Anterior cingulate cortex (tissue), 58 donors: ENCODE measurements at places on chromosomes 6 and 20.

DNA sequence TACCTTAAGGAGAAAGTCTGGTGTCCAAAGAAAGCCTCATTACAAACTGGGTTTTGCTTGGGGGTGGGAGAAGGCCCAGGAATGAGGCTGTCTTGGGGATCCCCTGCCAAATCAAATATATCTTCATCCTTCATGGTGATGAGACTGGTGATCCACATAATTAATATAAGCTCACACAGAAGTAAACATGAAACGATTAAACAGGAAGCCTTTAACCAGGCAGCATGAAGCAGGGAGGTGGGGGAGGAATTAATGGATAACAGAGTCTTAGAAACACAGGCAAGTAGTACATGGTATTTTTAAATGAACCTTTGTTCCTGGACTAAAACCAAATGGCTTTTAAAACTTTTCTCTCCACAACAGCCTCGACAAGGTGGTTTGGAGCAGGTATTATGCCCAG, 437.5 kb downstream of the TFAP2A start:
- DNase-seq = no peak

DNA sequence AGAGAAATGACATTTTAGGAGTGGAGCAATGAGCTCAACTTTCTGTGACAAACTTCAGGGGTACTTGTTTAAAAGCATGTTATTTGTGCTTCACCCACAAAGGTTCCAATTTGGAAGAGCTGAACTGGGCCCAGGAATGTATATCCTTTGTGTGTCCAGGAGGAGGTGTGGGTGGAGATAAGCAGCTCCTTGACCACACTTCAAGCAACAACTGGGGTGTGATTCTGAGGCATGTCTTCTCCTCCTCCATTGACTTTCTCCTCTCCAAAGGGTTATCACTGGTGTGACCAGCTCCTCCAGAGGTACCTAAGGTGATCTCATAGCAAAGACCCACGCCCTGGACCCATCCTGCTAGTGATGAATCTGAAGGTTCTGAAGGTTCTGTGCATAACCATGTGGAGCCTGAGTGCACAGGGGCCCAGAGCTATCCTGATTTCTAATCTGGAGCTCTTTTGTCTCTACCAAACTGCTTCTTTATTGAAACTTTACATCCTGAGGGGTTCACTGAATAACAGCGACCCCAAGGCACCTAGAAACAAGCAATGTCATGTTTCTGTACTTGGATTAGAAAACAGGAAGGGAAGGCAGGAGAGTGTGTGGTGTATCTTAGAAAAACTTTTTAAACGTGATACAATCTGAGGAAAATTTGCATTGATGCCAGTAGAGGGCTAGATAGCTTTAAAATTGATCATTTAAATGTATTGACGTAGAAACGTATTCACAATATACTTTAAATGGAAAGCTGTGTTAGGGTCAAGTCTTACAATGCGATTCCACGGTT, 60.9 kb upstream of the CD93 start:
- no peak for DNase-seq

DNA sequence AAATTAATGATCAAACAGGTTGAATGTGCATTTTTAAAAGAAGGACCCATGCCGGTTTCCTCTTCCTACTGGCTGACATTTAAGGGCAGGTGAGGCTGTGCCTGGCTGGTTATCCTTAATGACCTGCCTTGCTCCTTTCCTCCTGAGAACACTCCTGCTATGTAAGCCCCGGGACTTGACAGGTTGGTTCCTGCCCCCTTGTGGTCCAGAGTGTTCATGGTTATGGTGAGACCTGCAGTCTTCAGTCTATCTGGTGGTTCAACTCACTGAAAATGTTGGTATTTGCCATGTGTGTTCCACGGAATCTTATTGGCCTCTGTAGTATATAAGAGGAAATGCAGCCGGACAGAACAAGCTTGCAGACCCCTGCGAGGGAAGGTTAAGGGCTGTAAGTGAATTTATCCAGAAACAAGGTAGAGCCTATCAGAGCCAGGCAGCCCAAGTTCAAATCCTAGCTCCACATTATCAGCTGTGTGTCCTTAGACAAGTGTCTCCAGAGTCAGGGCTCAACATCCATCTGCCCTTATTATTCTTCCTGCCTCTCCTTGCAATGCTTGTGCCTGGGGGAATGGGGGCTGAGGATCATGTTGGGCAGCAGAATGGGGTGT, 5.2 kb upstream of the BPIFA3 start:
- peak; percentile 16 for DNase-seq

DNA sequence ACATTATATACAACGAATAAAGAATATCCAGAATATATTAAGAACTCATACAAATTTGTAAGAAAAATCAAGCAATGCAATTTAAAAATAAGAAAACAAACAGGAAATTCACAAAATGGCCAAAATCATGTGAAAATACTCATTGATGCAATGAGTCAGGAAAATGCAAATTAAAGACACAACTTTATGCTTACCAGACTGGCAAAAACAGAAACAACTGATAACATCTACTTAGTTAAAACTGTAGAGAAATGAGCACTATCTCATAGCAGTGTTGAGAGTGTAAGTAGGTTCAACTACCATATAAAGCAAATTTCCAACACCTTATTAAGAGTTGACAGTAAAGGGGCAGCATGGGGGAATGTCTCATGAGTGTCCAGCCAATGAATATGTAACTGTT, 62.3 kb downstream of the SYCP2 start:
- DNase-seq = no peak

DNA sequence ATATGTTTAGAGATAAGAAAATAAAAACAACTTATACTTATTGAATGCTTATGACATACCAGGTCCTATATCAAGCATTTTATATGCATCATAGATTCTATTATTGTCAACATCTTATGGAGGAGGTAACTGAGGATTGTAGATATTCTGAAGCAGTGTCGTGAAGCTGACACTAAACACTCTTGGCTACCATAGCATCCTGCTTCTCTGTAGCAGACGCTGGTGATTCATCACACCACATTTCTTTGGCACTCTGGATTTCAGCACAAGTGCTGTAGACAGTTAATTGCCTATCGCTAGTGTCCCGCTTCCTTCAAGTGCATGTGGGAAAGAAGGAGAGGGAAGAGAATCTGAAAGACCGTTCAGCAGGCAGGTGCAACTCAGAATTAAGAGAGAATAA, 317.1 kb downstream of the PLCB1 start:
- DNase-seq = no peak

GRCh38 chr6:136440203-136440602, 110.0 kb downstream of the MAP7 start:
- DNase-seq = no peak

- DNase-seq = no peak
Measured at GRCh38 chr20:5474646-5475550, 158.1 kb upstream of the PROKR2 start.

- DNase-seq = no peak
Measured at GRCh38 chr6:22132656-22133055, 164.2 kb downstream of the PRL start.

DNA sequence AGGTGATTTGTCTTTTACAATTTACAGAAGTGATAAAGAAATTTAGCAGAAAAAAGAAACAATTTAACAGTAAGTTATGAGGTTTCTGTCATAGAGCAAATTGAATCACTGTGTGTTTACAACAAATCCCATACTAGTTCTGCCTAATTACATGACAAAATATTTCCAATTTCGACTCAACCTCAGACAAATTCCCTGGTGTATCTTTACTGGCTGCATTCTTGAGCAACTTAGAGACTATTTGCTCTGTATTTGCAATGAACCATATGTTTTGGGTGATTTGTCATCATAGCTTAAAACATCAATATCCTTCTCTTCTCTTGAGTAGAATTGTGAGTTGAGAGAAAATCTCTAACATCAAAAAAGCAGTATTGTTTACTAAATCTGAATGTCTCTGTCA, 128.7 kb downstream of the SIM1 start:
- DNase-seq = no peak

GRCh38 chr20:38167851-38168760, 3.0 kb upstream of the TGM2 start:
- DNase-seq = no peak

DNA sequence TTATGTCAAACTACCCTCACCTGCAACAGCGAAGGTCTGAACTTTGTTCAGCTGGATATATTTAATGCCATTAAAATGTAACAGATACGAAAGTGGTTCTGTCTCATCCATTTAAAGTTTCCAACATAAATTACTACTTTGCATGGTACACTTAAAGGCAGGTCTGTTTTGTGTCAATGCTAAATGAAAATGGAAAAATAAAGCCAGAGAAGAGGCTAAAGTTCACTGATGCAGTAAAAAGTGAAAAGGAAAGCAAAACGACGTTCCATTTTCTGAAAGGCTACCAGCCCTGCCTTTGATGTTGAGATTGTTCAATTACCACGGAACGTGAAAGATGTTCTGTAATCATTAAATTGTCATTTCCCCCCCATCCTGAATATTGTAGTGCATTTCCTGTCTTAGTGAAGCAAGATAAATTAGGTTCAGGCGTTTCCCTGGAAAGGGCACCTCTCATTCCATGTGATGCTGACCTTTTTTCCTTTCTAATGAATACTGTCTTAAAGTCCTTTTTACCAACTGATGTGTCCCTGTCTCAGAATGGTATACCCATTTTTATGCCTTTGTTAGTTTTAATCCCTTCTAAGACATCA, 334.7 kb upstream of the JAG1 start:
- DNase-seq = no peak

GRCh38 chr6:17167327-17167979, 65.6 kb downstream of the STMND1 start:
- no peak for DNase-seq

DNA sequence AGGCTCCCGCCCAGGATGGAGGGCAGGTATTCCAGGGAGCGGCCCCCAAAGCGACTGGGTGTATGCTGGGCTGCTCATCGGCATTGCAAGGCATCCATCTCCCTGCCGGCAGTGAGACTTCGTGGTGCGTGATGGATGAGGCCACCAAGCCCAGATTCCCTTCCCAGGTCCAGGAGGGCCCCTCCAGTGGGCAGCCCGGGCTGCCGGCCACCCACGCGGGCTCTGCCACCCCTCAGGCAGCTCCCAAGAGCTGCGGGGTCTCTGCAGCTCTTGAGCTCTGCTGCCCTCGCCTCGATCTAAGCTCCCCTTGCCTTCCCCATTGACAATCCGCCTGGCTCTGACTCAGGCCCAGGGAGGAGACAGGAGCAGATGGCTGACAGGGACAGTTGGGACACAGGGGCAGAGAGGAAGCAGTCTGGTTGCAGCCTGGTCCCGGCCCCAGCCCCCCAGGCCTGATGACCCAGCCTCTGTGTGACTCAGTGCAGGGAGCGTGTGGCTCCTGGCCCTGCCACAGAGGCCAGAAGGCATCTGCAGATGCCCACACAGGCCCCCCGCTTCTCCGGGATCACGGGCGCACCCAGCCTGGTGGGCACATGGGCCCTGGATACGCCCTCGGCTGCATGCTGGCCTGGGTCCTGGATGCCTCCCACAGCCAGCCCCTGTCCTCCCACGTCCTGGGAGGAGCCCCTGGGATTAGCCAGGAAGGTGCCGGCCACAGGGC, 33.0 kb downstream of the SLCO4A1 start:
- no peak for DNase-seq

- DNase-seq = no peak
Measured at GRCh38 chr6:42911171-42912021, 4.5 kb upstream of the PTCRA start.

GRCh38 chr20:25310921-25311728, 63.2 kb downstream of the PYGB start:
- DNase-seq = no peak

DNA sequence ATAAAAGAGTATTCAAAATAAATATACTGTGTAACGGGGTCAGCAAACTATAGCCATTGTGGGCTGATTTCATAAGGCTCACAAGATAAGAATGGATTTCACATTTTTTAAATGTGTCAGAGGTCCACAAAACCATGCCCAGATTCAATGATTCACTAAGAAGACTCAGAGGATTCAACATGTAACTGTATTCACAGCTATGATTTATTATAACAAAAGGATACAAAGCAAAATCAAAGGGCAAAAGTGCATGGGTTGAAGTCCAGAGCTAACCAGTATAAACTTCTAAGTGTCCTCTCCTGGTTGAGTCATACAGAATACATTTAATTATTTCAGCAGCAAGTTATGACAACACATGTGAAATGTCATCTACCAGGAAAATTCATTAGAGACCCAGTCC, 49.2 kb downstream of the TBC1D32 start:
- no peak for DNase-seq

DNA sequence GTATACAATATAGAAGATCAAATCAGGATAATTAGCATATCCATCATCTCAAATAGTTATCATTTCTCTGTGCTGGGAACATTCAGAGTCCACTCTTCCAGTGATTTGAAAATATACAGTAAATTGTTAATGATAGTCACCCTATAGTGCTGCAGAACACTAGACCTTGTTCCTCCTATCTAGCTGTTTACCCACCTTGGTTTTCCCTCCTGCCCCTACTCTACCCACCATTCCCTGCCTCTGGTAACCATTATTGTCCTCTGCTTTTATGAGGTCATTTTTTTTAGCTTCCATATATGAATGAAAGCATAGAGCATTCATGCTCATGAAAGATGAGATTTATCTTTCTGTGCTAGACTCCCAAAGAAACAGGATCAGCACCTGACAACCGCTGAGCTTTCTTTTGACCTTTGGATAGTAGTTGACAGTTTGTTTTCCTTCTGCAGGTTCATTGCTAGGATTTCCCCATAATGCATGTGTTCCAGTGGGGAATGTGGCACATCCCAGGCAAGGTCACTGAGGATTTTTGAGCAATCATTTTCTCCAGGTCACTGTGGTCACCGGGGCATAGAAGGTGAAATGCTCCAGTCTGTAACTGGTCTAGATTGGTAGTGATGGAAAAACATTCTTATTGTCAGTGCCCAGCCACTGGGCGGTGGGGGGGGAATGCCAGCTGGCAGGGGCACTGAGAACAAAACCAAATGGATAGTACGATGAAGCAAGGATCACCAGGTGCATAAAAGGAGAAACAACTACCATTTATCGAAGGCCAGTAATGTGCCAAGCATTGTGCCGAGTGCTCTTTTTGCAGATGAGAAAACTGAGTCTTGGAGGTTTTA, 33.6 kb upstream of the BCAS1 start:
- DNase-seq = no peak

DNA sequence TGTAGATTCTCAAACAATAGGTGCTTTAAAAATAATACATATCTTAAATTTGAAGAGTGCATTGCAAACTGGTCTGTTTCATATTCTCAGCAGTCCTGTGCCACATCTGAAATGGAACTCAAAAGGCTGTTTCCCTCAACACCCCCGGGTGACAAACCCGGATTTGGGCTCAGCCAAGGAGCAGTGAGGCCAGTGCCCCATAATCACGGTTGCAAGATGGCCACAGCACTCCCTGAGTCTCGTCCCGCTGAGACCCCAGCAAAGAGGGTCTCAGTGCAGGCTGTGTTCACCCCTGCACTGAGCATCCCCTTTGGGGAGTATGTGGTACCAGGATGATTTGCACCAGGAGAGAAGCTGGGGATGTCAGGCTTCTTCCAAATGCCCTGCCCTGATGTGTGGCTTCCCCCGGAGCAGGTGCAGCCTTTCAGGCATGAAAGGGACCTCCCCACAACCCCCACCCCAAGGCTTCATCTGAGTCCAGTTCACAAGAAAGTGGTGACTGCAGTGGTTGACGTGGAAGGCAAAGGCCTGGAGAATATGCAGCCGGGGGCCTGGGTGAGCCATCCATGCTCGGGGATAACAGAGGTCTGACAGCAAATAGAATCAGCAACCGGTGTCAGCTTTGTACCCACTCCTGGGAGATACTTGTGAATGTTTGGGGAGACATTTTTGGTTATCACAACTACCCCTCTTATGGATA, 202.9 kb downstream of the SYNDIG1 start:
- no peak for DNase-seq

GRCh38 chr20:36116807-36117441, 37.6 kb upstream of the EPB41L1 start:
- no peak for DNase-seq

GRCh38 chr20:17617212-17617867, 47.5 kb downstream of the DSTN start:
- DNase-seq = peak; percentile 64

GRCh38 chr6:24743265-24743943, 24.4 kb upstream of the C6orf62 start:
- no peak for DNase-seq
